ENCODE measurements at places on chromosomes 11 and 22. TPM values are rescaled to one million over a fixed set of nuclear protein-coding genes. Genes with fewer than 3 reads are reported as not detected.

TRIM34 gene
- total RNA-seq, result not detected

GRCh38 chr11:117860139-117860538 is 16.3 kb downstream of the FXYD6 start:
- H3K4me3 ChIP-seq, result no peak overlapping the region
- no peaks in the 10 kb centered on the region for H3K27me3 ChIP-seq
- H3K4me1 ChIP-seq, result no peaks in the 10 kb centered on the region
- H3K36me3 ChIP-seq, result no peaks in the 10 kb centered on the region
- no peak for DNase-seq

- no peaks in the 10 kb centered on the region for H3K36me3 ChIP-seq
- H3K4me3 ChIP-seq, result no peak overlapping the region
- H3K27me3 ChIP-seq, result no peaks in the 10 kb centered on the region
- H3K4me1 ChIP-seq, result no peaks in the 10 kb centered on the region
- no peak for DNase-seq
- no peak overlapping the region for H3K27ac ChIP-seq
These were observed 59.8 kb upstream of the CD82 start for GRCh38 chr11:44505581-44506054.

CBX7 gene
- 261 TPM for total RNA-seq

DNA sequence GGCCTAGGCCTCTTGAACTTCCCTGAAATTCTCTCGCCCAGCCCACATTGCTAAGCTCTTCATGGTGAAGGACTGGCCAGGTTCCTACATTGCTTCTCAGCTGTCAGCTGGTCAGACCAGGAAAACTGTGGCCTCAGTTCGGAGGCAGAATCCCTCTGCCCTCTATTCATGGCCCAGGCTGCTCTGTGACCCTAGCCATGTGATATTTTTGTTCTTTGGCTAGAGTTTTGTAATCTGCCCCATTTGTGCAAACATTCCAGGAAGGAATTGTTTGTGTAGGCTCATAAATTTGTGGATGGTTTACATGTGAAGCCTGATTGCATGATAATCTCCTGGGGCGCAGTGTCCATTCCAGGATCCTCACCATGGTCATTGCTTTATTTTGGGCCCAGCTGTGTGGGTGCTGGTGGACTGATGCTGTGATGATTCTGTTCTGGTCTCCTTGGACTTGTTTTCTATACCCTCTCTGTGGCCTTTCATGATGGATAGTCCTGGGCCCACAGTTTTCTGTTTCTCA is 149.1 kb upstream of the E2F8 start:
- H3K4me3 ChIP-seq, result no peak overlapping the region
- no peak for DNase-seq
- H3K27me3 ChIP-seq, result no peaks in the 10 kb centered on the region
- H3K27ac ChIP-seq, result no peak overlapping the region
- H3K36me3 ChIP-seq, result no peaks in the 10 kb centered on the region

DNA sequence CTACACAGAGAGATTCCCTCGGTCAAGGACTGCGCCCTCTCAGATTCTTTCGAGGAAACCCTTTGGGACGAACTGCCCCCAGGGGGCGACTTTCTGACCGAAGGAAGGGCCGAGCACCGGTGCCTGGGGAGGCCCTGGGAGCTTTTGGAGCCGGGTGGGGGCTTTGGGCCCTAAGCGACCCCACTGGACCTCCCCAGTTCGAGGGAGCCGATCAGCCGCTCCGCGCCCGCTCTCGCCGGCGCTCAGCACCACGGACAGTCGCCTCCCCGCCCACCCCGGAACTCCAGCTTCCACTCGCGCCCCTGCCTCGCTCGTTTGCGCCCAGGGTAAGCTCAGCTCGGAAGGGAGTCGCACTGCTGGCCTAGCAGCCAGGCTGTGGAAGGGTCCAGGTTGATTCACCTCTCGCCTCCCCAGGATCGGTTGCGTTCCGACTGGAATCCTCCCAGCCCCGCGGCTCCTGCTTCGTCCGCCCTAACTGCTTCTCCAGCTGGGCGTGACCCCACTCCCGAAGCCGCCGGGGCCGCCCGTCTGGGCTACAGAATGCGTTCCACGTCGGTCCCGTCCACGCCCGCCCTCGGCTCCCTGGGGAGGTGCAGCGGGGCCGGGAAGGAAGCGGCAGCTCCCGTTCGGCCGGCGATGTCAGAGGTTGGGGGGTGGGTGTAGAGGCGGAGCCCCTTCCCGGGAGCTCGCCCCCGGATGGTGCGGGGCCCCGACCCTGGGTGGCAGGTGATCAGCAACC is 428 bp downstream of the SCN3B start:
- H3K27me3 ChIP-seq, result no peaks in the 10 kb centered on the region
- DNase-seq, result no peak
- no peaks in the 10 kb centered on the region for H3K36me3 ChIP-seq
- H3K4me3 ChIP-seq, result peak overlapping the region; percentile 59
- H3K4me1 ChIP-seq, result no peaks in the 10 kb centered on the region
- H3K27ac ChIP-seq, result no peak overlapping the region

GRCh38 chr11:125376856-125377255 is 119.2 kb downstream of the FEZ1 start:
- peak overlapping the region; percentile 30 for H3K4me3 ChIP-seq
- H3K36me3 ChIP-seq, result no peaks in the 10 kb centered on the region
- DNase-seq, result no peak
- H3K27ac ChIP-seq, result peak overlapping the region; percentile 68
- peaks cover 4% of the 10 kb centered on the region for H3K4me1 ChIP-seq

DNA sequence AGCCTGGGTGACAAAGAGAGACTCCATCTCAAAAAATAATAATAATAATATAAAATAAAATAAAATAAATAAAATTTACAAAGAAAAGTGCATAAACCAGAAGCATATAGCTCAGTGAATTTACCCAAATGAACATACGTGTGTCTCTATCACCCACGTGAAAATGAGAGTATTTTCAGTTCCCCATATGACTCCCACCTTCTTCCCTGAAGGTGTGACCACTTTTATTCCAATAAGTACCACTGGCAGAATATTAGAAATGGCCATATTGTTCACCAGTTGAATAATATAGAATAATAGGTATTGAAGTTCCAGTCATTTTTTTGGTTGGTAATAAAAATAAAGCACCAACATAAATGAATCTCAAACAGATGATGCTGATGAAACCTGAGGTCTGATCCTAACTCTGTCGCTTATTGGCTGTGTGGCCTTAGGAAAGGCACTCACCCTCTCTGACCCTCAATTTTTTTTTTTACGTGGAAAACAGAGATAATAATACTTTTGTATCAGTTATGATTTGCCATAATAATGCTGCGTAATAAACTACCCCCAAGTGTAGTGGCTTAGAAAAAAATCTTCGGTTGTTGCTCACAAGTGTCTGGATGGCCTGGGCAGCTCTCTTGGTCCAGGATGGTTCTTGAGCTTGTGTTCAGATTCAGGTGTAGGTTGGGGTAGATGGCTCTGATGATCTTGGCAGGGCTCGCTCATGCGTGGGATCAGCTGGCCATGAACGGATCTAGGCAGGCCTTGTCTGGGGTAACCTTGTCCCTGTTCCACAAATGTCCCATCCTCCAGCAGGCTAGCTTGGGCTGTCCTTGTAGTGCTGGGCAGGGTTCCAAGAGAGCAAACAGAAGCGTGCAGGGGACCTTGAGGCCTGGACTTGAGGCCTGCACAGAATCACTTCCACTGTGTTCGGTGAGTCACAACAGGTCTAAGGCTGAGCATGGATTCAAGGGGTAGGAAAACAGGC is 88.1 kb downstream of the MYO18B start:
- peaks cover 23% of the 10 kb centered on the region for H3K36me3 ChIP-seq
- no peaks in the 10 kb centered on the region for H3K27me3 ChIP-seq
- no peaks in the 10 kb centered on the region for H3K4me1 ChIP-seq

DNA sequence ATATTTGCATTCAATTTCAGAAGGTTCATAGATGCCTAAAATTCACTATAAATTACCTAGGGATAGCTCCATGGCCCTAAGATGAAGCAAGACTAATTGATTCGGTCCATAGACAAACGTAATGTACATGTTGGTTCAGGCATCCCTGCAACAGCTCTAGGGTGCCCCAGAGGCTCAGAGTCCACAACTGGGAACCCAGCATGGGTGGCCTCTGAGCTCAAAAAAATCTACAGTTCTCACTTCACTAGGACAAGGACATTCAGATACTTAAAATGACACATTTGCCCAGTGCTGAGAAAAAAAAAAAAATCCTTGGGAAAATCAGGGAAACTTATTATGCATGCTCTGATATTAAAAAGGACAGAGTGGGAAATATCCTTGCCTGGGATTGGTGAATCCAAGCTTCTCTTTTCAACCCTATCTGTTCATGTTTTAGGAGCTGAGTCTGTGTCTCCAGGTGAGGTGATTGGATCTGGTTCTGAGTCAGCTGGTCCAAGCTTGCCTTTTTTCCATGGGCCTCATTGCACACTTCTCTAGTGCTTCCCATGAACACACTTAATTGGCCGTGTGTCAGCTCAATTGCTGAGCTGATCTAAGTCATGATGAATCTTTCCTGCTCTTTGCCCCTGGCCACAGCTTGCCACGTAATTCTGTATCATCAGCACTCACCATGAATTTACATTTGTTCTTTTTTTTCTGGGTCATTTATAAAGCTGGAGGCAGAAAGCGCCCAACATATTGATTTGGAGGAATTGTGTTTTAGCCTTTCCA is 116.3 kb upstream of the RCN1 start:
- no peaks in the 10 kb centered on the region for H3K4me1 ChIP-seq
- H3K27me3 ChIP-seq, result no peaks in the 10 kb centered on the region

GAS2 gene
- 27.0 TPM for total RNA-seq

- no peak overlapping the region for H3K4me3 ChIP-seq
- no peaks in the 10 kb centered on the region for H3K4me1 ChIP-seq
- no peaks in the 10 kb centered on the region for H3K36me3 ChIP-seq
- H3K27ac ChIP-seq, result no peak overlapping the region
- no peaks in the 10 kb centered on the region for H3K27me3 ChIP-seq
These were observed 83.5 kb downstream of the SLC36A4 start for GRCh38 chr11:93114304-93114703.

- H3K27me3 ChIP-seq, result no peaks in the 10 kb centered on the region
- no peak overlapping the region for H3K4me3 ChIP-seq
These were observed 687.8 kb downstream of the KCNA4 start for GRCh38 chr11:29328961-29329441.

DNA sequence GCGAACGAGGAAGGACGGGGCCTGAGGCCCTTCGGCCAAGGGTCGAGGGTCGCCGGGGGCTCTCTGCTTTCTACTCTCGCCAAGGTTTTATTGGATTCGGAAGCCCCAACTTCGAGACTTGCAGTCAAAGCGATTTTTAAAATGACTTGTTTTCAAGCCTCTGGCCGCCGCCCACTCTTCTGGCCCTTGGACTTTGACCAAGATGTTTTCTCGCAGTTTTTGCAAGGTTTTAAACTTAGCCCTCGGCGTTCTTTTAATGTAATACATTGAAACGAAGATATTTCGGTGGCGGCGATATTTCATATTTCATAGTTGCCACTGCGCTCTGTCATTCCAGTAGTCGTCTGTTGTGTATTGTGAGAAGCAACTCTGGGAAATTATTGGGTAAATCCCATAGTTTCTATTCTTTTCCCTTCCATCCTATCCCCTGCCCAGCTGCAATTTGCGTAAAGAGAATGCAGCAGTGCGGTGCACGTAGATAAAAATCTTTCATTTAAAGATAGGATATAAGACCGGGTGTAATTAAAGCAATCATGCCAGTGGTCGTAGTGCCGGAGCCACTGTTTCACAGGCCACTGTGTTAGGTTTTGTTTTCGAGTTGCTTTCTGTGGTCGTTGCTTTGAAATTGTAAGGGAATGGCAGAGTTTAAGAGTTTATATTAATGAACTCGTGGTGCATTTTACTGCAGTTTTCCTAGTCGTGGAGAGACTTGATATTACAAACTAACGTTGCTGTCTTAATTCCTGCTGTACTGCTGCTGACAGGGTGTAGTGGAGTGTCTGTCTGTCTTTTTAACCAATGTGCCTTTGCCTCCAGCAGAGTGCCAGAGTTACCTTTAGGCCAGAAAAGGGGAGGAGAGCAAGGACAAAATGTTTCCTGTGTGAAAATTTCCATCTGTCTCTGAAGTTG is 702 bp downstream of the BIRC2 start:
- no peak for DNase-seq
- peaks cover 2% of the 10 kb centered on the region for H3K4me1 ChIP-seq
- H3K4me3 ChIP-seq, result peak overlapping the region; percentile 81
- H3K27me3 ChIP-seq, result no peaks in the 10 kb centered on the region
- H3K36me3 ChIP-seq, result peaks cover 7% of the 10 kb centered on the region
- H3K27ac ChIP-seq, result peak overlapping the region; percentile 98

GRCh38 chr11:67628710-67629385 is 889 bp downstream of the NUDT8 start:
- DNase-seq, result no peak
- H3K27me3 ChIP-seq, result no peaks in the 10 kb centered on the region
- H3K4me3 ChIP-seq, result peak overlapping the region; percentile 65
- peak overlapping the region; percentile 81 for H3K27ac ChIP-seq
- H3K4me1 ChIP-seq, result peaks cover 6% of the 10 kb centered on the region

KDM4D gene
- not detected for total RNA-seq

RGL4 gene
- not detected for total RNA-seq

GRCh38 chr11:111879637-111879960 is 258 bp downstream of the CFAP68 start:
- peak overlapping the region; percentile 90 for H3K27ac ChIP-seq
- no peaks in the 10 kb centered on the region for H3K27me3 ChIP-seq
- H3K36me3 ChIP-seq, result peaks cover 3% of the 10 kb centered on the region
- no peak for DNase-seq
- H3K4me1 ChIP-seq, result no peaks in the 10 kb centered on the region

ILK gene
- total RNA-seq, result 183 TPM

- peaks cover 5% of the 10 kb centered on the region for H3K4me1 ChIP-seq
- H3K27me3 ChIP-seq, result no peaks in the 10 kb centered on the region
- H3K4me3 ChIP-seq, result no peak overlapping the region
- no peak for DNase-seq
These were observed 54.8 kb downstream of the CD44 start for GRCh38 chr11:35193767-35194166.

DNA sequence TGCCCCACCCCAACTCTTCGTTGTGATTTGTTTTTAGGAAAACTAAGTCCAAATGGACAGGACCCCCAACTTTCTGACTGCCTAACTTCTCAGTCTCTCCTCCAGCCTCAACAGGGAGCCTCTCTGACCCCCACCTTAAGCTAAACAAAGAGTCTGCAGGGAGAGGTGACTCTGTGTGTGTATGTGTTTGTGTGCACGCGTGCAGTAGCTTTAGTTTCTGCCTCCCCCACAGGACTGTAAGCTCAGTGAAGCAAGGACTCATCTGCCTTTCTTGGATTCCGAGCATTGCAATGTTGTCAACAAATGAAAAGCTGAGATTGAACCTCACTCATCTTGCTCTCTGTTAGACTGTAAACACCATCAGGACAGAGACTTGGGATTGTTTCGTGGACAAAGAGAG is 7.9 kb downstream of the SNAP29 start:
- no peaks in the 10 kb centered on the region for H3K4me1 ChIP-seq
- peaks cover 20% of the 10 kb centered on the region for H3K36me3 ChIP-seq
- H3K27ac ChIP-seq, result peak overlapping the region; percentile 68
- no peak overlapping the region for H3K4me3 ChIP-seq

- no peak overlapping the region for H3K27ac ChIP-seq
- H3K4me1 ChIP-seq, result no peaks in the 10 kb centered on the region
- no peaks in the 10 kb centered on the region for H3K36me3 ChIP-seq
- no peak for DNase-seq
These were observed 24.2 kb downstream of the OR5B17 start for GRCh38 chr11:58334708-58335107.

- peak overlapping the region; percentile 56 for H3K4me3 ChIP-seq
- H3K27ac ChIP-seq, result no peak overlapping the region
- no peaks in the 10 kb centered on the region for H3K36me3 ChIP-seq
- no peak for DNase-seq
- H3K4me1 ChIP-seq, result peaks cover 6% of the 10 kb centered on the region
These were observed 573 bp downstream of the STK33 start for GRCh38 chr11:8593455-8593854.

SLC37A2 gene
- 1.5 TPM for total RNA-seq
